NCI-H187 treated with DMSO at 0.1 percent for 48 hours (cell line): ENCODE measurements at places on chromosomes 16 and 17.

- DNase-seq = no peak
These were observed at the start of gene C1QTNF1 for GRCh38 chr17:79023886-79024771. C1QTNF1 (plus strand) TSS chr17:79024169; CDS start chr17:79043969, 19,800 bp downstream.

DNA sequence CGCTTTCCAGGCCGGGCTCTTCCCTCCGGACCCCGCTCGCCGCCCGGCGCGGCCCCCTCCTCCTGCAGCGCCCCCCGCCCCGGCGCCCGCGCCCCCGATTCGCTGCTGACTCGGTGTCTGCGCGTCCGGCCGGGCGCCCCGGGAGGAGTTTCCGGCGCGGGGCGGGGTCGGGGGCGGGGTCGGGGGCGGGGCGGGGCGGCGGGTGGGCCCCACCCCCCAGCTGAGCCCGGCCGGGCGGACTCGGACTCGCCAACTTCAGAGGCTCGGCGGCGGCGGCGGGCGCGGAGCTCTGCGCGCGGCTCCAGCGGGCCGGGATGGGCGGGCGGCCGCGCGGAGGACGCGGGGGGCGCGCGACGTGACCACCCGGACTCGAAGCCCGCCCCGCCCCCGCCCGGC, at the start of gene METRNL:
Gene METRNL, plus strand, starts transcription at position 258 of the 396 bp plus-strand sequence. CDS start 207 bp downstream, outside the sequence.
- DNase-seq = no peak

- DNase-seq = no peak
These were observed 13.5 kb downstream of the EEF2K start for GRCh38 chr16:22219389-22220068.

DNA sequence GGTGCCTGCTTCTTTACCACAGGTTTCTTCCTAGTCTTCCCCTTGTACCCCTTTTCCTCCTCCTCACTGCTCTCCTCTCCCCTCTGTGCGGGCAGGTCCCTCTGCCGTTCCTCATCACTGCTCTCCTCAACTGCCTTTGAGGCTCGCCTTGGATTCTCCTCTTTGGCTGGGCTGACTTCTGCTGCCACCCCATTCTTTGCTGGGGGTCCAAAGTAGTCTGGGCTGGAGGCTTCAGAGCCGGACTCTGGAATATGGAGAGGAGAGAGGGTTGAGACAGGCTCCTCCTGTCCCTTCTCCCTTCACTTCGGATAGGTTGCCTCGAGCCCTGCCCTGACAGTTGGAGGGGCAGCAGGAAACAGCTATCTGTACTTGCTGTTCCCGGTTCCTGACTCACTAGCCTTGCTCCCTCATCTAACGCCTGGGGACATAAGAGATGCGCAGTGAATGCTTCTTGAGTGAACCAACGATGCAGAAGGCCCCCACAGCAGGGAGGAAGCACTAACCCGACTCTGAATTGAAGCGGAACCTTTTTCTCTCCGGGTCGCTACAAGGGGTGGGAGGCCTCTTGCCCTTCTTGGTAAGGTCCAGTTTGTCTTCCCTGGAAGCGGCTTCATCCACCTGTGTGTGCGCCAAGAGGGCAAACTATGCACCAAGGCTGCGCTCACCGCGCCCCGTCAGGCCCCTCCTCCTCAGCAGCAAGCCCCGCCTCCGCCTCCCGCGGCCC, 655 bp downstream of the HIRIP3 start:
- no peak for DNase-seq

DNA sequence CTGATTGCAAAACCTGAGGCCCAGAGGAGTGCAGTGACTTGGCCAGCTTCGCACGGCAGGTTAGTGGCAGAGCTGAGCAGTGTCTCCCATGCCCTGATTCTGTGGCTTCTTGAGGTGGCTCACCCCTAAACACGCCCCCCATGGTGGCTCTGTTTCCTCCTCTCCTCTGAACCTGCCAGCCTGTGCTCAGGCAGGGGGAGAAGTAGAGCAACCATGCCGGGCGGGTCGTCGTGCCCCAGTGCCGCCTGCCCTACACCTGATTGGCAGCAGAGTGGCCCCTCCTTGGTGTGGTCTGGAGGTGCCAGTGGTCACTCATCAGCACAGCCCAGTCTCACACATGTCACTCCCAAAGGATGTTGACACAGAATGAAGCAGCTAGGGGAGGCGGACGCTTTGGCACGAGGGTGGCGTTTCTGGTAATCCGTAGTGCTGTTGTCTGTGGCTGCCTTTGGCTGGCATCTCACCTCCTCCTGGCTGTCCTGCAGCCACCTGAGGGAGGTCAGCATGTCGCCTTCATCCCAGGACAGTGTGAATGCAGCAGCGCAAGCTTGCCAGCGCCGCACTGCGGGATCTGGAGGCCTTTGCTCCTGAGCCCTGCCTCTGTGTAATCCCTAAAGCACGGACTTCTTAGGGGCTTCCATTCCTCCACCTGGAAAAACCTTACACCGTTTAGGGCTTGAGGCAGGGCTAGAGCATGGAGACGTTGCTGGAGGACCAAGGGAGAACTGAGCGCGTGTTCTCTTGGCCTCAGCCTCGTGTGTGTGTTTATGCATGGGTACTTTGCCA, 294.7 kb downstream of the SEC14L1 start:
- DNase-seq = no peak

DNA sequence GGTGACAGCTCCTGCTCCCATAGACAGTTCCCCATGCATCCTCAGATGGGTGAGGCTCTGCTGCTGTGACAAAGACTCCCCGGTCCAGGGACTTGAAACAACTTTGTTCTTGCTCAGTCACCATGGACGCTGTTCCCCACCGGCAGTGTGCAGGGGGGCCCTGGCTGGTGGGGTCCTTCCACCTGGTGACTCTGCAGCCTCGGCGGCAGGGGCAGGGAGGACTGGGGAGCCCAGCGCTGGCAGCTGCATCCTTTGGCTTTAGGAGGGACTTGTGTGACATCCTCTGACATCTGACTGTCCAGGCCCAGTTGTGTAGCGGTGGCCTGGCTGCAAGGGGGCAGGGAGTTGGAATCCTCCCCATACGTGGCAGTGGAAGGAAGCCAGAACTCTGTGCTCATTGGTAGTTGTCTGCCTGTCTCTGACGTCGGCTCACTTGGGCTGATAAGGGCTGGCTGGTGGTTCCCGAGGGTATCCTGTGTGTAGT, 107.3 kb downstream of the CMIP start:
- no peak for DNase-seq

DNA sequence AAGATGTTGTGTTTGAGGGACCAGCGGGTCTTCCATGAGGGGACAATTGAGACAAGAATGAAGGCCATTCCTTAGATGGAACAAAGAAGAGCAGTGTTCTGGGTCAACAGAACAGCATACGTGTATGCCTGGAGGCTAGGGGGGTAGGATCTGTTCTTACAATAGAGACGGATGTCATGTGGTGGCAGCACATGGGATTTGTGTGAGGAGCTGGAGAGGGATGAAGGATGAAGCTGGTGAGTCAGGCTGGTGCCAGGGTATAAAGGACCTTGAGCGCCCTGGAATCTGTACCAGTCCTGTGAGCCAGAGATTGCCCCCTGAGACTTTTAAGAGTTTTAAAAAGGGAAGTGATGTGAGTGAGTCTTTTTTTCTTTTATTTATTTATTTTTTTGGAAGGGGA, 22.8 kb upstream of the WFDC1 start:
- no peak for DNase-seq

DNA sequence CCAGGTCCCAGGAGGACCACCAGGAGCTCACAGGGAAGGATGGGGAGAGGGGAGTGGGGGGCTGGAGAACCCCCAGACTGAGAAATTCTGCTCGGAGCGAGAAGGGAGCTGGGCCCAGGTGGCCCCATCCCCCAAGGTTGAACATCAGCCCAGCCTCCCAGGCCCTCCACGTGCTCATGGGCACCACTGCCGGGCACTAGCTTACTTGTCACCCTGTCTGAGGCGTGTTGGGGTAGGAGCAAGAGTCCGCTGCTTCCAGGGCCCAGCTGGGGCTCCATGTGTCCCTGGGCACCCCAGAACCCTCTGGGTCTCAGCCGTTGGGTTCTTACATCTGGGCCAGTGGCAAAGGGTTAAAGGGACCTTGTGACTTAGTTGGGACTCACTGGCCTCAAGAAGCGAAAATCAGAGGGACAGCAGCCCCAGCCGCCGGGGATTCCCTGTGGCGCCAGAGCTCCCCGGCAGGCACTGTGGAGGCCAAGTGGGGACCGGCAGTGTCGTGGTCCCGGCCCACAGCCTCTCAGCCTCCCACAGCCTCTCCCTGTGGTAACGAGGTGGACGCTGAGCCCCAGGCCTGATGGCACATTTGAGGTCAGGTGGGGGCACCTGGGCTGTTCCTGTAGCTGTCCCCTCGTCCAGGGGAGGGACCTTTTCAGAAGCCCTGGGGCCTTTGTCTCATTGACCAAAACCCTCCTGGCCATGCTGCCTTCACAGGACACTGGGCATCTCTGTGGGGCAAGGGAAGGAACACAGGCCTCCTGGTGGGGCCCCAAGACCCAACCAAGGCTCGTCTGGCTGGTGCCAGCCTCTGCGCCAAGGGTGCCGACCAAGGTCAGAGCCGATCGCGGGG, 33.7 kb upstream of the CDH15 start:
- DNase-seq = no peak

DNA sequence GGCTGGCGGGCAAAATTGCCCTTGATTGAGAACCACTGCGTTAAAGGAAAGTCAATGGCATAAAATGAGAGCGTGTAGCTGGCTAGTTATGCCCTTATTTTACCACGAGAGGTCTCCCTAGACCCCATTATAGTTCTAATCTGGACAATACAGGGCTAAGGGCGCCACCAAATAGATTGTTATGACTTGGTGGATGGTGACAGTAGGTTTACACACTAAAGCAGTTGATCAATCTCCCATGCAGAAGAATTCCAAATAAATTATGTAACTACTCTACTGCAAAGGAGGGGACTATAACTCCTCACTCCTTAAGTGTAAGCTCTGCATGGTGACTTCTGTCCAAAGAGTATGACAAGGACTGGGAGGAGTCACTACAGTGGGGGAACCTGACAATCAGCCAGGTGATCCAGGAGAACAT, 20.4 kb upstream of the YPEL2 start:
- peak; percentile 45 for DNase-seq

DNA sequence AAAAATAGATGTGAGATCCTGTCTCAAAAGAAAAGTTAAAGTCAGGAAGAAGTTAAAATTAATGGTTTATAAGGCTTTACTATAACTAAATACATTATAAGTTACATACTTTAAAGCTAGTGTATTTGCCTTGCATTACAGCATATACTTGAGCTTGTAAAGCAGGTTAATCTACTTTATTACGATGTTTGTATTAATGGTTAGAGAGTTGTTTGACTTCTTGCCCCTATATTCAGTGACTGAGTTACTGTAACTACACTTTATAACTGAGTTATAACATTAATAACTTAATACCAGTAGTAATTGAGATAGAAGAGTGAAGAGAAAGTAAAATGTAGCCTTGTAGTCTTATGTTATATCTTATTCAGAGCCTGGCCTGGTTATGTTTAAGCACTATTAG, 22.9 kb downstream of the CLTC start:
- DNase-seq = no peak

DNA sequence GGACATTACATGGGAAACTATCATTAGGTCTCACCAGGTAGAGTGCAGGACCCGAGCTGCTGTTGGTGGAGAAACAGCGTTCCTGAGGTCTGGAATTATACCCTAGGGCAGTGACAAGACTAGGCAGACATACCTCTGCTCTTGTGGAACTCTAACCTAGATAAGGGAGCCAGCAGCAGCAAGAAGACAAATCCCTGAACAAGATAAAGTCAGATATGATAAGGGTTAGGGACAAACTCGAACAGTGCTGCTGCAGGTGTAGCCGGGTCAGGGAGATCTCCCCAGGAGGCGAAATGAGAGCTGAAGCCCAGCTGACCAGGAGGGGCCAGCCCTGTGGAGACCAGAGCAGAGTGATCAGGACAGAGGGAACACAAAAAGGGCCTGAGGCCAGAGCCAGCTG, 34.7 kb downstream of the ARSG start:
- DNase-seq = no peak

- no peak for DNase-seq
These were observed 26.8 kb upstream of the ZNF629 start for GRCh38 chr16:30813821-30814189.

- no peak for DNase-seq
These were observed 205.2 kb upstream of the NLRP1 start for GRCh38 chr17:5789528-5789927.

DNA sequence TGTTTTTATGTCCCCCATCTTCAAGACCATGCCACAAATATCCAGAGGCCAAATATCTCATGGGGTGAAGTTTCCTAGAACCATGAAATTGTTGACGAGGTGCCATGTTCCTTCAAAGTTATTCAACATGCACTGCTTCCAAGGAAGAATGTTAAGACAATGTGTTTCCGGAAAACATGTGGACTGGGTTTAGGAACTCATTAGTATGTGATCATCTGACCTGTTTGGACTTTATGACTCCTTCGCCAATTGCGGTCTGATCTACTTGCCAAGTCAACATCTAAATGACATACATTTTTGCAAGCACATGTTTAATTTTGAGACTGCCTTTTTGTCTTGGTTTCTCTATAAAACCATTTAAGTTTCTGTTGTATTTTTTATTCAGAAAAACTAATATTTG, 234.8 kb downstream of the MAF start:
- no peak for DNase-seq

DNA sequence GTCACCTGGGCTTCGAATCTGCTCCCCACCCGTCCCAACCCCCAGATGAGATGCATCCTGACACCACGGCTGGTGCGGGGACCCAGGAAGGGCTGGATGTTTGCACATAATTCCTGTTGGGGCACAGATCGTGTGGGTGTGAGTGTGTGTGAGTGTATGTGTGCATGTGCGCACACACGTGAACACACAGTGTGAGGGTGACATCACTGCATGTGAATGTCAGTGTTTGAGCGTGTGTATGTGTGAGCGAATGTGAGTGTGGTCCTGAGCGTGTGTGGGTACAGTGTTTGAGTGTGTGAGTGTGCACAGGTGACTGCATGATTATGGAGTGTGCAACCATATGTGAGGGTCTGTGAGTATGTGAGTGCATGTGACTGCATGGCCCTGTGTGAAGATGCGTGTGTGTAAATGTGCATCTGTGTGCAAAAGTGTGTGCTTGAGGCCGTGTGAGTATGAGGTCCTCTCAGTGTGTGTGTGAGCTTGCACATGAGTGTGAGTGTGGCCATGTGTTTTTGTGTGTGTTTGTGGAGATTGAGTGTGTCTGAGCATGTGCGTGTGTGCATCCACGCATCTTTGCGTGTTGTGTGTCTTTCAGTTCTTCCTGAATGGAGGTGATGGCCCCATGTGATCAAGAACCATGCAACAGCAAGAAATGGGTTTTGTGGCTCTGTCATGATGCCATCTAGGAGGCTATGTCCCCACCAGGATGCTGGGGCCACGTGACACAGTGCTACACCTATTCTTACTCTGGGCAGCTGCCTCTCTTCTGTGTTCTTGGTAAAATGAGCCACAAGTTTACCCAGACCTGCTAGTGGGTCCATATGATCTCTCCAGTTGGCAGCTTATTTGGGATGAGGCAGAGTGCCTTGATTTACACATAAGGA, 70.5 kb upstream of the GCSH start:
- no peak for DNase-seq

DNA sequence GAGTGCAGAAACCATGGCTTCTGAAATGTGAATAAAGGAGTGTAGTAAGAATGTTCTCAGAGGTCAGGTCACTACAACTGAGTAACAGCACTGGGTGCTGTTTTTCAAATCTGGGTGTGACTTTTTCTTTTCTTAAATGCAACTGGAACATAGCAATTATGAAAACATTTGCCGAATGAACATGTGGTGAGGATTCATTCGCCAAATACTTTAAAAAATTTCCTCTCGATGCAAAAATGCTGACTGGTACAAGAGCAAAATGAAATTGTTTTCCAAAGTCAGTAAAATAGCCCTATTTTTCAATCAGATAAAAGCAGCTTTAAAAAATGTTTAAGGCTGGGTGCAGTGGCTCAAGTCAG, 18.6 kb downstream of the ZDHHC7 start:
- DNase-seq = no peak
